ENCODE measurements at places on chromosomes 3 and 15.

DNA sequence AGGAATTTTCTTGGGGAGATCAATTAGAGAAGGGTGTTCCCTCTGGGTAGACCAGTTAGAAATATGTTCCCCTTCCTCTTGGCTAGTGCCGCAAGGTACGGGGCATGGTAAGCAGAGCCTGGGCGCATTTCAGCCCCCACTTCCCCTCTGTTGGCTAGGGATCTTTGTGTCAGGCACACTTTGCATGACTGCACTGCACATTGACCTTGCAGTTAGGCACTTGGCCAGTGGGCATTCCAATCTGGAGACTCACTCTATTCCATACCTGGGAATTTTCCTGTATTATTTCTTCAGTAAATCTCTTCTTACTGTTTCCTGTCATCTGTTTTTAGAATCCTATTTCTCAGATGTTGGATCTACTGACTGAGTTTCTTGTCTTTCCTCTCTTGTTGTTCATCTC is 30.0 kb upstream of the CACNA1D start:
- peak; percentile 13 for DNase-seq

DNA sequence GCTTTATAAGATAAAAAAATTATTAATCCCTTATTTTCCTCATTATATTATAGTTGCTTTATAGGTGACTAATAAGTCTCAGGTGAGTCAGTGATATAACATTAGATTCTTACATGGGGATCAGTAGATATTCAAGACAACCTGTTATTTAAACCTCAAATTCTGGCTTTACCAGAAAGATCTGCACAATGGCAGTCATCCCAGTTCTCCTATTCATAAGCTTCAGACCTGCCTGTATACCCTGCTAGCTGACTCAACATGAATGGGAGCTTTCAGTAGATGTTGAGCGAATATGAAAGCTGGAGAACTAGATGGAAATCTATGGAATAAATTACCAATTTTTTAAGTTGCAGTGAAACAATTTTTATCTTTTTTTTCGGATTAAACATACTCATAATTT is 20.5 kb upstream of the CCDC54 start:
- DNase-seq, result no peak

GRCh38 chr3:72483554-72484104 is 364.6 kb downstream of the SHQ1 start:
- no peak for DNase-seq

DNA sequence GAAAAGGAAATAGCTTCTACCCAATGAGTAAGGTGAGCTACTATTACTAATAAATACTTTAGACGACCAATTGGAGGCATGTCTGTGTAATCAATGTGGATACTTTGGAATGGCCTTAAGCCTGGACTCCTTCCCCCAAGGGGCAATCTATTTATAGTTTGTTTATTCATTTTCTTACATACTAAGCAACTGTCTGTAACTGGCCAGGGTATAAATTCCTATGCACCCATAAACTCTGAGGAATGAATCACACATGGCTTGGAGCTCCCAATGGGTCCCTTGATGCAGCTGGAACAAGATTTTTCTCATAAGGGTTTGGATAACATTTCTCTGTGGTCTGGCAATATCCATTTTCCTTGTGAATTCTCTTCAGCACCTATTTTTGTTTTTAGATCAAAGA is 506.8 kb downstream of the EDEM1 start:
- DNase-seq, result no peak

DNA sequence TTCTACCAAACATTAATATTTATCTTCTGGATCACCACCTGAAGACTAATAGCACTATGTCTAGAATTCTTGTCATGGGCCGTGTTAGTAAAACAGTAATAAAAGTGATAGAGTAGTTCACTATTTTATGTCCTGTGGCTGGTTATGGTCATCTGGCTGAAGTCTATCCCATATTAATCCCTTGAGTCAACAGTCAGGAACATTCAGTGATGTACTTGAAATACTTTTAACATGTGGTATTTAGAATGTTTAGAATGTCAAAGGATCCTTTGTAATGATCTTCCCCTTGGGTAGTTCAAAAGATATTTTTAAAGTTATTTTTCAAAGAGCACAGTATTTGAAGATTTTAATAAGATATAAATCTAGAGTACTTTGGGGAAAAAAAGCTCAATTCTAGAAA is 117.0 kb downstream of the MBNL1 start:
- DNase-seq, result no peak

- no peak for DNase-seq
Measured at GRCh38 chr15:93359425-93360131, 270.6 kb upstream of the RGMA start.

GRCh38 chr3:173970281-173970680 is 572.7 kb downstream of the NLGN1 start:
- no peak for DNase-seq

DNA sequence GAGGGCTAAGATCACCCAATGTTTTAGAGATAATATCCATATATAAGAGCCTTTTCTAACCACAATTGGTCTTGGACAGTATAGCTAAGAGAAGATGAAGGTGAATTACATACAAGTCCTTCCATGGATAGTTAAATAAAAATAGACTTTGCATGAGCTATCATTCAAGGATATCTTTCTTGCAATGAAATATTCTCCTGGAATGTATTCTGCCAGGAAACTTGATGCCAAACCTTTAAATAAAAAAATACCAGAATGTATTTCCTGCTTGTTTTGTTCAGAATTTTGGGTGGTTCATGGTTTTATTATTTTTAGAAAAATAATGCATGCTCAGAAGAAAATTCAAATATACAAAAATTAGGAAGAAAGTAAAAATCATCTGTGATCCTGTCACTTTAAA is 88.8 kb upstream of the PPIB start:
- DNase-seq, result no peak

DNA sequence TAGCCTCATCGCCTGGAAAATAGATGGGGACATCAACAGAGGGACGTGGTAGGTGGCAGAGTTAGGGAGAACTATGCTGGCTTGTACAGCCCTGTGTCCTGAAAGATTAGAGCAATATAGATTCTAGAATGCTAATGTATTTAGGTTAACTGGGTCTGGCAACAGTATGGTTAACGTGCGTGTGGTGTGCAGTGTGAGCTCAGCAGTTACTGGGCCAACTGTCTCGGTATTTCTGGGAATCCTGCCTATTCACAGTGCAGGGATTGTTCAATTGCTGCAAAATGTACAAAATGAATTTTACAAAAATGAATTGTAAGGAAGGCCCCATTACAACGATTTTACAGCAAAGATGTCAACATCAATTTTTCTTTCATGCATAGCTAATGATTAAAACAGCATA is 20.6 kb downstream of the MEIS2 start:
- no peak for DNase-seq

Data from trophoblast cell (in vitro differentiated cells and primary cell).